ENCODE measurements at places on chromosomes 5 and 9.

DNA sequence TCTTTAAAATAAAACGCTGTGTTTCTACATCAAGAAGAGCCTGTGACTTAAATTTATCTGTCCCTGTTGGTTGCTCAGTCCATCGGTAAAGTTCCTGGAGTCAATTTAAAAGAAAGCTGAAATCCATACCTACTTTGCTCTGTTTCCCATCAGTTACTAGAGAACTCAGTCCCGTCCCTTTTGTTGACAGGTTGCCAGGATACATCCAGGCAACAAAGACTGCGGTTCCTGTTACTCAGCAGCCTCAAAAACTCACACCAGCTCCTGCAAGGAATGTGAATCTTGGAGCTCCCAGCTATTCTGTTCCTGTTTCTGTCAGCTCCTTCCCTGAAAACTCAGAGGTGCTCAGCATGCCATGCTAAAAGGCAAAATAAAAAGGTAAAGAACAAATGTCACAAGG is at the start of gene ZNF474:
Gene ZNF474, plus strand, starts transcription at position 241 of the 400 bp plus-strand sequence. CDS start 22,445 bp downstream, outside the sequence.
- DNase-seq = peak; percentile 25

- DNase-seq = no peak
These were observed 605.0 kb upstream of the CLINT1 start for GRCh38 chr5:158463938-158464337.

- peak; percentile 82 for DNase-seq
These were observed 52.8 kb downstream of the PRRT1B start for GRCh38 chr9:131598121-131598520.

DNA sequence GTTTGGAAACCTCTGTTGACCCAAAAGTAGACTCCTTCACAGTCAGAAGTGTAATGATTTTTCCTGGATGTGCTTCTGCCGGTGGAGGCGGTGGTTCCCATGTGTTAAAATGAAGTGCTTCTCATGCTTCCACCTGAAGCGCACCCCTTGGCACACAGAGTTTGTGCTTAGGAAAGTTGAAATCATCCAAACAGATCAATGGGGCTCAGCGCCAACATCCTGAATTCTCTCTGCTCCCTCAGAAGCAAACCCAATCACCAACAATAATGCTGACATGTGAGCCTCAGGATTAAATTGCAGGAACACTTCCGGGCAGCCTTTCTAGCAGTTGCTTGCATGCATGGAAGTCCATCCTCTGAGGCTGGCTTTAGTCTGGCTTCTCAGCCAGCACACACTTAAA is 71.0 kb downstream of the MED10 start:
- DNase-seq = no peak

GRCh38 chr5:151683986-151684588 is 2.6 kb downstream of the SPARC start:
- DNase-seq = no peak

GRCh38 chr5:106185661-106186081 is 1485.1 kb downstream of the EFNA5 start:
- no peak for DNase-seq

- peak; percentile 12 for DNase-seq
These were observed 151.8 kb upstream of the VLDLR start for GRCh38 chr9:2469681-2470221.

GRCh38 chr5:149453618-149454415 is 74.7 kb upstream of the IL17B start:
- DNase-seq = no peak

DNA sequence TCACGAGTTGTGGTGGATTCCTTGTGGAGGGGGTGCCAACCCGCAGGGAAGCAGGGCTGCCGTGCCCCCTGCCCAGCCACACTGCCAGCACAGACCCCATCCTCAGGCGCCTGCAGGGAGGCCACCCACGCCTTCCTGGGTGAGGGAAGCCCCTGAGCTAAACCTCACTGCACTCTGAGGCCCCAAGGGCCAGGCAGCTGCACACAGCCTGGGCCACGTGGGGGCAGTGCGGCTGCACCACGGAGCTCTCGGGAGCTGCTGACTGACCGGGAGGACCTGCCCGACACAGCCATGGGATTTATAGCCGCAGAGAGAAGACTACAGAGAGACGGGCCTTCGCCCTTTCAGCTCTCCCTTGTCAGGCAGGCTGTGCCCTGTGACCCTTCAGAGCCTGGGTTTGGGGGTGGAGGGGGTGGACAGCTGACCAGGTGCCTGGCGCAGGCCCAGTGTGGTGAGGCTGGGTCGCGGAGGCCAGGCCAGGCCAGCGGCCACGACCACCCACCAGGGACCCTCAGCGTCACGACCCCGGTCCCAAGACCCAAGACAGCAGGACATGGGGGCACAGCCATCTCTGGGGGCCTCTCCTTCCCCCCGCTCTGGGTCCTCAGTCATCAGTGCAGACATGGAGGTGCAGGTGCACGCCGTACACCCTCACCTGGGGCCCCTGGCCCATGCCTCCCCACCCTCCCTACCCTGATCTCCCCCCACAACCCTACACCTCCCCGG is 4.3 kb upstream of the AHRR start:
- DNase-seq = peak; percentile 38

DNA sequence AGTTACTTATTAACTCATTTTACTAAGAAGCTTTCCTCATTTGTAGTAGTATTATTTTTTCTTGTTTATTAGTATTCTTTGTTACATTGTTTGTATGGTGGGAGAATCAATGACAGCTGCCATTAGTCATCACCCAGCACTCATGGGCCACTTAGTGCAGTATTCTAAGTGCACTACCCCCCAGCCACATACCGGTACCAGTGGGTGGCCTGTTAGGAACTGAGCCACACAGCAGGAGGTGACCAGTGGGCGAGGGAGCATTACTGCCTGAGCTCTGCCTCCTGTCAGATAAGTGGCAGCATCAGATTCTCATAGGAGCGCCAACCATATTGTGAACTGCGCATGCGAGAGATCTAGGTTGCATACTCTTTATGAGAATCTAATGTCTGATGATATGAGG is 24.2 kb upstream of the CAMLG start:
- DNase-seq = peak; percentile 71

- DNase-seq = peak; percentile 88
These were observed at the start of gene INSYN2B for GRCh38 chr5:169980418-169981053. Gene INSYN2B (minus strand): TSS chr5:169980495. CDS start chr5:169883898, 96,597 bp downstream.

DNA sequence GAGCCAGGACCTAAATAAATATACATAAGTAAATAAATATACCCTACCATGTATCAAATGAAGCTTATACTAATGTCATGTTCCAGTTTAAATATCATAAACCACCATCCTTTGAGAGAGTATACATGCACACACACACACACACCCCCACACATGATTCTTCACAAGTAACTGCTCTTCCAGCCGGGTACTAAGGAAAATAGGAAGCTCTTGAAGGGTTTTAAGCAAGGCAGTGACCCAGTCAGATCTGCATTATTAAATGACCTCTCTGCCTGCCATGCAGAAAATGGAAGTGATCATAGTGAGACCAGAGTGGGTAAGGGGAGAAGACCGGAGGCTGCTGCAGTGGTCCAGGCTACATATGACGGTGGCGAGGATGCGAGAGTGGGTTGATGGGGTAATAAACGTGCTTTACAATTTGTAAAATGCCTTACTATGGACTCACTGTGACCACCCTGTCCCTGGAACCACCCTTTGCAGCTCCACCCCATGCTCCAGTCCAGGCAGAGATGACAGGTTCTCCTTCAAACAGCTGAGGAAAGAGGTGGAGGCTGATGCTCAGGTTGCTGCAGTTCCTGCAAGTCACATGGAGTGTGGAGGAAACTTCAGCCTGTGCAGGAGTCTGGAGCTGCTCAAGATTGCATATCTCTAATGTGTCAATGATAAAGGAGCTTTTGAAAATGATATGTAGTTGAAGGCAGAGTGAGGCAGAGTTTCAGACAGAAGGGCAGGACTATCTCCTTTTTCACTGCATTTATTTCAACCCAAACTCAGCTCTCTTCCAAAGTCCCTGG is 38.8 kb upstream of the NDFIP1 start:
- DNase-seq = no peak

- no peak for DNase-seq
These were observed 786.5 kb upstream of the ACO1 start for GRCh38 chr9:31597977-31598376.

DNA sequence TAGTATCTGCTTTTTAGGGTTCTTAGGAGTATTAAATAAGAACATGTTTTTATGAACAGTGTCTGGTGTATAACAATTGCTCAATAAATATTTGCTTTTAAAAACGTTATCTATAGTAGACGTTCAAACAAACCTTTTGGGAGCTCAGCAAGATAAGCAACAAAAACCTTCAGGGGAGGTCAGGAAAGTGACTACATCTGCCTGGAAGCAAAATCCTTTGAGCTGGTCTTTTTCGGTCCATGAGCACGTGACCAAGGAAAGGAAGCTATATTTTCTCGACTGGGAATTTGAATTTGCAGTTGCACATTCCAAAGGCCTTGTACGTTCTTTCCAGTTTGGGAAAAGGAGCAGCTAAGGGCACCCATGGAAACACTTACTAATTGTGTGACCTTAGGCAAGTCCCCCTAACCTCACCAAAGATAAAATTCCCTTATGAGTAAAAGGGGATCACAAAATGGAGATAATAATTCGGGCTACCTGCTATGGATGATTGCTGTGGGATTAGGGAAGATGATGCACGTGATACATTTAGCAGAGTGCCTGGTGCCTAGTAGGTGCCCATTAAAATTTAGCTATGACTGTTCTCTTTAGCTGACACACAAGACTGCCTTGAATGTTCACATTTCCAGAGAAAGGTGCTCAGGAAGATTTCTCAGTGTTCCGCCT is 45.4 kb downstream of the PTTG1 start:
- DNase-seq = no peak

GRCh38 chr9:97889941-97890887 is 32.1 kb downstream of the TRMO start:
- DNase-seq = no peak

DNA sequence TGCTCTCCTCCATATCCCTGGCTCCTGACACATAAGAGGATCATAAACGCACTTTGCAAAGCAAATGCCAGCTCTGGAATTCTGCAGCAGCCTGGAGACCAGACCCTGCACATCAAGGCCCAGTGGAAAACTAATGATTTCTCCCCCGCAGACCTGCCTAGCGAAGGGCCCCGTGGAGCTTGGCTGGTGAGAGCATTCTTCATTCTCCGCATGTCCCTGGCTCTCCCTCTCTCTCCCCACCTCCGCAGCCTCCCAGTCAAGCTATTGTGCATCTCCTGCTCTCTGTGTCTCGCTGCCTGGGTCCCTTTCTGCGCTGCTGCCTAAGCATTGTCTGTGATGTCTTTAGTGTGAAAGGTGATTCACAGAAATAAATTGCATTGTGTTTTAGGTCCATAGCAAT is 46.7 kb downstream of the GRIA1 start:
- DNase-seq = peak; percentile 58

DNA sequence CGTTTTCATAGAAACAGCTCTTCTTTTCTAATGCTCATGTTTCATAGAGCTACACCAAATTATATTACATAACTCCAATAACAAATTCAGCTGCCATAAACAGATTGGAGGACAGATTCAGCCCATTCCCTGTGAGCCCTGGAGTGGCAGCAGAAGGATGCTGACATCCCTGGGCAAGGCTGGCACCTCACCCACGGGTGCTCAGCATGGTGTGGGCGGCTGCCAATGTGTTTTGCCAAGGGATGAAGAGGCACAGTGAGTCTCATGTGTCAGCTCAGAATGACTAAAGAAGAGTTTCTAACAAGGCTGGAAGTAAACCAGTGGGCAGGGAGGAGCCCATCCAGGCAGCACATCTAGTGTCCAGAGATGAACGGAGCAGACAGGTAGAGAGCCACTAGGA is 127.1 kb upstream of the ICE1 start:
- DNase-seq = peak; percentile 69

DNA sequence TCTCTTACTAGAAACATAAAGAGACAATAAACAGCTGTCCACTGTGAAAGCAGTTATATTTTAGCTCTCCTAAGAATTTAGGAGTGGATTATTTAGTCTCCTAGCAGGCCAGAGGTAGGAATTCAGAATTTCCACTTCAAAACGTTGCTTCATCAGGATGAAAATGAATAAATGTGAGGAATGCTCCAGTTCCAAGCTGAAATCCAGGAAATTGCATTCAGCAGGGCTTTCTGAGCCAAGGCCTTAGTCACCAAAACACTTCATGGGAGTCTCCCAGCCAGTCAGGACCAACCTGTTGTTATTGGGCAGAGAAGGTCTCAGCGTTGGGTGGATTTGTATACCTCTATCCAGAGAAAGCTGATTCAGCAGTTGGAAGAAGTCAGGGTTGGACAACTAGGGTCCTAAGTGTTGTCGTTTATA is 1040.3 kb downstream of the TLE1 start:
- peak; percentile 19 for DNase-seq

DNA sequence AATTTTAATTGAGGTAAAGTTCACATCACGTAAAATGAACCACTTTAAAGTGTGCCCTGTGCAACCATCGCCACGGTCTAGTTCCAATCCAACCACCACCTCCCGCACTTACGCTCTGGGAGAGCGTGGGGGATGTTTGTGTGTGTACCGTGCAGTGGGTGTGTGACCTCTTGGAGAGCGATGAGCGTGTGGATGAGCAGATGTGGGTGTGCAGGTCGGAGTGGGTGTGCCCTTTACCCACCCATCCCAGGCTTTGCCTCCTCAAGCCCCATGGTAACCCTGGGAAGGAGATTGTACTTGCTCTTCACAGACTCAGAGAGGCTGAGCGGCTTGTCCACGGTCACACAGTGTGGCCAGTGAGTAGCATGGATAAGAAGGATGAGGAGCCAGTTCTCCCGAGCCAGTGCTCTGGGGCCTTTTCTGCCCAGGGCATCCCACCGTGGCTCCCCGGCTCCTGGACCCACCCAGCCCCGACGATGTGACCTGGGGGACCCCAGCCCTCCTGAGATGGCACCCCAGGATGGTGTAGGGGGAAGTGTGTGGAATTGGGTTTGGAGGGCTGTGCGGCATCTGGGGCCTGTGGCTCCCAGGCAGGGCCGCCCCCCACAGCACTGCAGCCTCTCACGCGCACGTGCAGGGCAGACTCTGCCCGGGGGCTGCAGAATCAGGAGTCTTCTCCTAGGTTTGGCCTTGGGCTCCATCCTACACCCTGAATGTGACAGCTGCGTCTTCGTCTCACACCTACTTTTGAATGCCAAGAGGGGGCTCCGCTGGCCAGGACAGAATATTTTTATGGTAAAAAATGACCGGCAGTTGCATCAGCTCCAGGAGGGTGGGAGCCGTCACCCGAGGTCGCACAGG is 13.6 kb downstream of the LHX3 start:
- DNase-seq = no peak

Measured in Ammon's horn (tissue), 1 donor.